ENCODE measurements at places on chromosomes 13 and 19. TPM values are rescaled to one million over a fixed set of nuclear protein-coding genes. Genes with fewer than 3 reads are reported as not detected.

The PRR22 gene
- 2.1 TPM for total RNA-seq

The S1PR4 gene
- 122 TPM for total RNA-seq

The ZNF473 gene
- total RNA-seq = 7.9 TPM

The SIGLEC12 gene
- 3.9 TPM for total RNA-seq

The PRTN3 gene
- total RNA-seq = not detected

The CBY2 gene
- not detected for total RNA-seq

The KCNN1 gene
- total RNA-seq = 0.21 TPM

GRCh38 chr19:51559240-51559639, 11.8 kb upstream of the ZNF175 start:
- H3K27me3 ChIP-seq = peaks cover 43% of the 10 kb centered on the region
- H3K4me1 ChIP-seq = no peaks in the 10 kb centered on the region
- H3K36me3 ChIP-seq = no peaks in the 10 kb centered on the region

GRCh38 chr19:16778796-16779411, 50.3 kb upstream of the SIN3B start:
- H3K4me1 ChIP-seq = no peaks in the 10 kb centered on the region
- DNase-seq = peak; percentile 73
- H3K4me3 ChIP-seq = no peak overlapping the region
- no peaks in the 10 kb centered on the region for H3K36me3 ChIP-seq
- H3K27me3 ChIP-seq = no peaks in the 10 kb centered on the region

GRCh38 chr19:19487077-19487949, 28.0 kb downstream of the TSSK6 start:
- H3K4me1 ChIP-seq = peaks cover 48% of the 10 kb centered on the region
- no peaks in the 10 kb centered on the region for H3K27me3 ChIP-seq
- peaks cover 6% of the 10 kb centered on the region for H3K36me3 ChIP-seq
- H3K27ac ChIP-seq = peak overlapping the region; percentile 95
- DNase-seq = no peak

- no peaks in the 10 kb centered on the region for H3K27me3 ChIP-seq
- peaks cover 2% of the 10 kb centered on the region for H3K36me3 ChIP-seq
- peak overlapping the region; percentile 89 for H3K4me3 ChIP-seq
- H3K27ac ChIP-seq = no peak overlapping the region
- no peak for DNase-seq
Observed at GRCh38 chr13:108220041-108220440, 1.8 kb downstream of the ABHD13 start.

- DNase-seq = no peak
- H3K27ac ChIP-seq = no peak overlapping the region
- H3K36me3 ChIP-seq = peaks cover 2% of the 10 kb centered on the region
- H3K27me3 ChIP-seq = peaks cover 36% of the 10 kb centered on the region
Observed at GRCh38 chr19:12995596-12996405, 526 bp downstream of the NFIX start.

GRCh38 chr13:99989276-99990125, 7.9 kb downstream of the ZIC2 start:
- no peak for DNase-seq
- H3K4me1 ChIP-seq = peaks cover 22% of the 10 kb centered on the region
- H3K4me3 ChIP-seq = no peak overlapping the region

DNA sequence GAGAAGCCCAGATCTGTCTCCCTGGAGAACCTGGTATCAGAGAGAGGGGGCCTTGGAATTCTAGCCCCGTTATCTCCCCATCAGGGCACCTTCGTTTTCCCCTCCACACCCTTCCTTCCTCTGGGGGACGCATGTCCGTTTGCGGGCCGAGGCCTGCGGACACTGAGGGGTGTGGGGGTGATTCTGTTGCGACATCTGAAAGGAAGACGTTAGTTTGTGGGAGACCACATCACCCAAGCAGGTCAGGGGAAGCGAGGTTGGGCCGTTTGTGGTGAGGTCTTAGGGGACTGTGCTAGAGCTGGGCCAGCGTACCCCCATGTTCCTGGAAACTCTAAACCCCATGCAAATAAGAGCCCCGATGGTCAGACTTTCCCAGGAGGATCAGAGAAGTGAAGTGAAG, 3.7 kb upstream of the HSH2D start:
- peak overlapping the region; percentile 86 for H3K27ac ChIP-seq
- H3K4me3 ChIP-seq = peak overlapping the region; percentile 46
- H3K36me3 ChIP-seq = peaks cover 29% of the 10 kb centered on the region
- peaks cover 59% of the 10 kb centered on the region for H3K4me1 ChIP-seq
- no peaks in the 10 kb centered on the region for H3K27me3 ChIP-seq

DNA sequence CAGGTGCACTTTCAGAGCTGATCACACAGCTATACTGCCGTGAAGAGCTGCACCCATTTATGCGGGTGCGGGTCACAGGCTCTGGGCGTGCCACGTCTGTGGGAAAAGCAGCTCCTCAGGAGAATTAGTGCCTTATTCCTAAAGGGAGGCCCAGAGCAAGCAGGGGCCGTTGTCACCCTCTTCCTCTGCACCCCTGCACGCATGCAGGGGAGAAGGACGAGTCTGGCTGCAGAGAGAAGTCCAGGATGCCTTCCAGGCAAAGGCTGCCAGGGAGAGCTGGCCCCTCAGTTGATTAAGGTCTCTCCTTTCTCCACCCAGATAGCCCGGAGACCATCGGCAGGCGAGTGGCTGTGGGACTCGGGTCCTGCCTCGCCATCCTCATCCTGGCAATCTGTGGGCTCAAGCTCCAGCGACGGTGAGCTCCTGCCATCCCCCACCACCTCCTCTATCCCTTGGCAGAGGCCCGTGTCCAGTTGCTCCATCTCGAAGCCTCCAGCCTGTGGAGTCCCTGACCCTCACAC, 3.1 kb upstream of the FFAR1 start:
- DNase-seq = peak; percentile 28
- no peak overlapping the region for H3K4me3 ChIP-seq
- H3K27me3 ChIP-seq = peaks cover 55% of the 10 kb centered on the region

DNA sequence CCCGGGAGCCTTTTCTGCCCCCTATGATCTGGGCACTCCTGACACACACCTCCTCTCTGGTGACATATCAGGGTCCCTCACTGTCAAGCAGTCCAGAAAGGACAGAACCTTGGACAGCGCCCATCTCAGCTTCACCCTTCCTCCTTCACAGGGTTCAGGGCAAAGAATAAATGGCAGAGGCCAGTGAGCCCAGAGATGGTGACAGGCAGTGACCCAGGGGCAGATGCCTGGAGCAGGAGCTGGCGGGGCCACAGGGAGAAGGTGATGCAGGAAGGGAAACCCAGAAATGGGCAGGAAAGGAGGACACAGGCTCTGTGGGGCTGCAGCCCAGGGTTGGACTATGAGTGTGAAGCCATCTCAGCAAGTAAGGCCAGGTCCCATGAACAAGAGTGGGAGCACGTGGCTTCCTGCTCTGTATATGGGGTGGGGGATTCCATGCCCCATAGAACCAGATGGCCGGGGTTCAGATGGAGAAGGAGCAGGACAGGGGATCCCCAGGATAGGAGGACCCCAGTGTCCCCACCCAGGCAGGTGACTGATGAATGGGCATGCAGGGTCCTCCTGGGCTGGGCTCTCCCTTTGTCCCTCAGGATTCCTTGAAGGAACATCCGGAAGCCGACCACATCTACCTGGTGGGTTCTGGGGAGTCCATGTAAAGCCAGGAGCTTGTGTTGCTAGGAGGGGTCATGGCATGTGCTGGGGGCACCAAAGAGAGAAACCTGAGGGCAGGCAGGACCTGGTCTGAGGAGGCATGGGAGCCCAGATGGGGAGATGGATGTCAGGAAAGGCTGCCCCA, 8.5 kb upstream of the CEACAM7 start:
- H3K36me3 ChIP-seq = no peaks in the 10 kb centered on the region
- no peak overlapping the region for H3K27ac ChIP-seq
- peaks cover 20% of the 10 kb centered on the region for H3K27me3 ChIP-seq
- peak; percentile 41 for DNase-seq

GRCh38 chr19:32812571-32812970, 57.0 kb downstream of the SLC7A9 start:
- no peaks in the 10 kb centered on the region for H3K36me3 ChIP-seq
- no peak for DNase-seq
- H3K4me3 ChIP-seq = no peak overlapping the region
- no peak overlapping the region for H3K27ac ChIP-seq
- H3K4me1 ChIP-seq = peaks cover 10% of the 10 kb centered on the region
- peaks cover 4% of the 10 kb centered on the region for H3K27me3 ChIP-seq

DNA sequence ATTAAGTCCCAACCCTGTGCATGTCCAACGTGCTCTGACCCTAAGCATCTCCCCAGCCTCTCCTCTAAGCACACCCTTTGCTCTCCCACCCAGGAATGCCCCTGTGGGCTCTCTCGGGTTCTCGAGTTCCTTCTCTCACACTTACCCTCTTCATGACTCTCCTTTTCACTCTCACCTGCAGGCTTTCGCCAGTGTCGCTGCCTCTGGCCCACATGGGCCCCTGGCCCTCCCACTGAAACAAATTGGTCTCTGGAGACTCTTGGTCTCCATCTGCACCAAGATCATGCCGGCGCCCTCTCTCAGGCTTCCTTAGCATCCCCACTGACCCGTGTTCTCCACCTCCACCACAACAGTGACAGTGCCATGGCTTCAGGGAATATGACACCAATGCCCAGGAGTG, 19.6 kb upstream of the SACS start:
- no peak overlapping the region for H3K4me3 ChIP-seq
- no peaks in the 10 kb centered on the region for H3K36me3 ChIP-seq
- H3K27me3 ChIP-seq = peaks cover 7% of the 10 kb centered on the region
- H3K27ac ChIP-seq = no peak overlapping the region

- no peak overlapping the region for H3K4me3 ChIP-seq
- no peak for DNase-seq
- no peaks in the 10 kb centered on the region for H3K4me1 ChIP-seq
- H3K27ac ChIP-seq = no peak overlapping the region
Observed at GRCh38 chr13:70523622-70524021, 415.4 kb upstream of the KLHL1 start.

DNA sequence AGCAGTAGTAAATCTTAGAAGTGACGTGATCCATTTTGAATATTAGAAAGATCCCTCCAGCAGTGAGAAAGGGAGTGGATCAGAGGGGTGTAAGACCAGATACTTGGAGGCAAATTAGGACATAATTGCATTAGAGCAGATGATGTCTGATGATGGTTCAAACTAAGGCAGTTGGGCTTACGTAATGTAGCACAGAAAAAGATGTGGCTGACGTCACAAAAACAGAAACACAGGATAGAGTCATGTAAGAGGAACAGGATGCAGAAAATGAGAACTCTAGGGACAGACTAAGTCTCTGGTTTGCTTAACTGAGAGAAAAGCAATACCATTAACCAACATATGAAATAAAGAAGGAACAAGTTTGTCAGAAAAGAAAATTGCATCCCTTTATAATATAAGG, 392.5 kb upstream of the DACH1 start:
- no peak overlapping the region for H3K4me3 ChIP-seq
- H3K36me3 ChIP-seq = no peaks in the 10 kb centered on the region
- no peak overlapping the region for H3K27ac ChIP-seq
- DNase-seq = no peak
- no peaks in the 10 kb centered on the region for H3K4me1 ChIP-seq

DNA sequence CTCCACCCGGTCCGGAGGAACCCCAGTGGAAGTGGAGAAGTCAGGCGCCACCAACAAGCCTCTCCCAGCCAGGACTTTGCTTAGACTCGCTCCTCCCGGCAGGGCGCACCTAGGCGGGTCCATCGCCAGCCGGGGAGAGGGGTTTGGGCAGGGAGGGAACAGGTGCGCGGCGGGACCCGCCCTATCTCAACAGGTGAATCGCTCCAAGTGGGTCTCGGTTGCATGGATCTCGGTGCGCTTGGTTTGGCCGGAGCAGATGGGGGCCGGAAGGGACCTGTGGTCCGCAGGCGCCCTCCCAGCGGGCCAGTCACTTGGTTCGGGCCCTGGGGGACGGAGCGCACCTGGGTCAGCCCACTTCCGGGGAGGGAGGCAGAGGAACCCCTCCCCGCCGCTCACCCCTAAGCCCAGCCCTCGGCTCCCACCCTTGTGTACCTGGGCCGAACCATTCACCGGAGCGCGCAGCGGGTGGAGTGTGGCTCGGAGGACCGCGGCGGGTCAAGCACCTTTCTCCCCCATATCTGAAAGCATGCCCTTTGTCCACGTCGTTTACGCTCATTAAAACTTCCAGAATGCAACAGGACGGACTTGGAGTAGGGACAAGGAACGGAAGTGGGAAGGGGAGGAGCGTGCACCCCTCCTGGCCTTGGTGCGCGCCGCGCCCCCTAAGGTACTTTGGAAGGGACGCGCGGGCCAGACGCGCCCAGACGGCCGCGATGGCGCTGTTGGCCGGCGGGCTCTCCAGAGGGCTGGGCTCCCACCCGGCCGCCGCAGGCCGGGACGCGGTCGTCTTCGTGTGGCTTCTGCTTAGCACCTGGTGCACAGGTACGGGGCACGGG, at the start of gene LSR:
LSR (plus strand) TSS at position 693 of the 836 bp plus-strand sequence; CDS start at position 714, 21 bp downstream.
- peak within 1 kb of the TSS; percentile 84 for H3K27ac ChIP-seq
- H3K36me3 ChIP-seq = peaks cover 16% of the 10 kb centered on the region
- peak; percentile 83 for DNase-seq
- peaks cover 36% of the 10 kb centered on the region for H3K27me3 ChIP-seq
- H3K4me1 ChIP-seq = peaks cover 25% of the 10 kb centered on the region

GRCh38 chr13:73952648-73953047, 181.6 kb downstream of the KLF12 start:
- no peak overlapping the region for H3K27ac ChIP-seq
- H3K27me3 ChIP-seq = no peaks in the 10 kb centered on the region
- no peak overlapping the region for H3K4me3 ChIP-seq
- H3K4me1 ChIP-seq = peaks cover 25% of the 10 kb centered on the region
- DNase-seq = no peak

DNA sequence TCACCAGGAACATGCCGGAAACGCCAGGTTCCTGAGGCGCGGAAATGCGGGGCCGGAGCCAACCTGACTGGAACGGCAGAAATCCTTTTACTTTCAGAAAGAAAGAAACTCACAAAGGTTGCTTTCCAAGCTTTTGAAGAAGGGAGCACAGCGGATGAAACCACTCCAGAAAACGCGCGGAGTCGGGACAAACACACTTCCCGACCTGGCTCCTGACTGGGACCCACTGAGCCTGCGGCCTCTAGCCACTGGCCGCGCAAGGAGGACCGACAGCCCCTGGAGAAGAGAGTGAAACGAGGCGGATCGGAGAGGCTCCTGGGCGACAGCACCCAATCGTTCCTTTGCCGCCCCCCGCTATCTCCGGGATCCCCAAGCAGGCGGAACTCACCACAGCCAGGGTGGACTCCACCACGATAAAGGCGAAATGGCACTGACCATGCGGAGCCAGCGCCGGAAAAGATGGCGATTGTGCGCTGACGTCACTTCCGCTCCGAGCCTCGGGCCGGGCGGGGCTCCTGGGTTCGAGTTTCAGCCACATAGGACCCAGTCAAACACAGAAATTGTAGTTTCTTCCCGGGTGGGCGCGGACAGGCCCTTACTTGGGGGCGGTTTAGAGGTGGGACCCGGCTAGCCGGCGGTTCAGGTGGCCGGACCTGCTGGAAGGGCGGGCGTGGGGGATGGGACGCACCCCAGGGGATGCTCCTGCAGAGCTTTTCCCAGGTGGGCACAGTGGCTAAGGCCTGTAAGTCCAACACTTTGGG, at the start of gene ZNF121:
ZNF121 (minus strand) TSS at position 432 of the 761 bp plus-strand sequence. CDS start 16,407 bp downstream, outside the sequence.
- DNase-seq = peak; percentile 89
- H3K27ac ChIP-seq = peak within 1 kb of the TSS; percentile 94
- peaks cover 35% of the 10 kb centered on the region for H3K36me3 ChIP-seq
- H3K27me3 ChIP-seq = peaks cover 7% of the 10 kb centered on the region
- H3K4me1 ChIP-seq = peaks cover 29% of the 10 kb centered on the region

DNA sequence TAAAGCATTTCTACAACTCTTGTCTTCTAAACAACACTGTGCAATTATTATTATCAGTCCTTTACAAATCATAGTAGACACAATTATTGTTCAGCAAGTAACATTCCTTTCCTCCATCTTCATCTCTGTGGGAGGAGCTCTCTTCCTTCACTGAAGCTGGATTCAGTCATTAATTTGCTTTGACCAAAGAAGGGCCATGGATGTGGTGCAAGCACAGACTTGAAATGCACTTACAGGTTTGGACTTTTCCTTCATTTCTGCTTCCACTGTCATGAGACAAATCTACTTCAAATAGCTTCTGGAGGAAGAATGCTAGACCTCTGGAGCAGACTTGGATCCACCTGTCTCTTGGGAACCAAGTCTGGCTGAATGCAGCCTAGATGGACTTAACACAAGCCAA, 336.6 kb upstream of the SLITRK6 start:
- no peak overlapping the region for H3K4me3 ChIP-seq
- H3K27ac ChIP-seq = no peak overlapping the region
- H3K27me3 ChIP-seq = no peaks in the 10 kb centered on the region
- no peaks in the 10 kb centered on the region for H3K4me1 ChIP-seq
